Substantia nigra (tissue), 51 donors: ENCODE measurements at places on chromosomes 7 and 10.

GRCh38 chr10:42952349-42952748 lies 124.5 kb upstream of the RET start:
- no peak for DNase-seq

GRCh38 chr7:151452680-151453325 lies 12.9 kb upstream of the CRYGN start:
- no peak for DNase-seq

GRCh38 chr10:28903063-28903462 lies 225.7 kb downstream of the BAMBI start:
- no peak for DNase-seq

DNA sequence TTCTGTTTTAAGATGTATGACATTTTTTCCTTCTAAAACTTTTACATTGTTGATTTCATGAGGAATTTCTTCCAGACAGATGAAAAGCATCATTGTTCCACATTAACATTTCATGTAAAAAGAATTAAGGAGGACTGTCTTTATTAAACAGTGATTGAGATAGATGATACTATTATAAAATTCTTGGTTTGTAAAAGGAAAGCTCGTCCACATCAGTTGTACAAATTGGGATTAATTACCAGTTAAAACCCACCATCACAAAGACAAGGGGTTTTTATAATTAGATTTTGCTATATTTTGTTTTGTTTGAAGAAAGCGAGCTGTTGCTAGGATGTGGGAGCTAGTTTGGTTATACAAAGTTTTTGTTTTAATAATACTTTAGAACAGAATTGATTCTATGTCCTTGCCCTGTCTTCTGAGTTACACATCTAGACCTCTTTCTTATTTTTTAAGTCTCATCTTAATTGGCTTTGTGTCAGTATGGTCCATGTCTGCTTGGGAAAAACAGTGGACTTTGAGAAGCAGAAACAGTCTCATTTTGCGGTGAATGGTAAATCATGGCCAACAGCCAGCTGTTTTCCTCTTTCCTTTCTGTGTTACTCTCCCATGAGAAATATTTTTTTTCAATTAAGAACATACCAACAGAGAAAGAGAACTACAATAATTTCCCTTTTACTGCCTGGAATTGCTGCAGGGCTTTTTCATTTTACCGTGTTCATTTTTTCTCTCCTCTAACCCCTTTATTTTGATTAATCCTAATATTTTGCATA lies 3.2 kb downstream of the TES start:
- DNase-seq = no peak
